ENCODE measurements at places on chromosomes 1 and 21.

DNA sequence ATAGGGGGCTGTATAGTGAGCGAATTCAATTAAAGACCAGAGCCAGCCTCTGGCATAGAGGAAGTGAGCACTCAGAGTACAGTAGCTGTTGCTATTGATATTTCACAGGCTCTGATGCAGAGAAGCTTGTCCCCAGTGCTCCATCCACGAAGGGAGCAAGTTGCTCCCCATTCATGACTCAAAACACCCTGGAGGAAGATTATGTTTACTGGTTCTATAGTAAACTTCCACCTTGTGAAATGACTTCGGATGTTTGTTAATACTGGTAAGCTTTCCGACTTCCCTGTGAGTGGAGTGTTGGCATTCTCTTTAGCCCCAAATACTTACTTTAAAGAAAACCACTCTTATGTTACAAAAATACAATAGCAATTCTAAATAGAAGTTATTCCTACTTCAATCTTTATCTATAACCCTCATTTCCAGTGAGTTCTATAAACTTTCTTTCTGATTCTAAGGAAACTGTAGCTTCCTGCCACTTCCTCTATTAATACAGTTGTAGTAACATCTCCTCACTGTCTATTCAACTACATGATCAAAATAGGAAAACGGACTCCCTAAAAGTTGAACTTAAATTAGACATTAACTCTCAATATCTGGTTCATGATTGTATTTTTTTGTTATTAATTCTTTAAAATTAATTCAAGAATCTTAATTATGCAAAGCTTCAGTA is 46.4 kb downstream of the ZNF281 start:
- DNase-seq = no peak

DNA sequence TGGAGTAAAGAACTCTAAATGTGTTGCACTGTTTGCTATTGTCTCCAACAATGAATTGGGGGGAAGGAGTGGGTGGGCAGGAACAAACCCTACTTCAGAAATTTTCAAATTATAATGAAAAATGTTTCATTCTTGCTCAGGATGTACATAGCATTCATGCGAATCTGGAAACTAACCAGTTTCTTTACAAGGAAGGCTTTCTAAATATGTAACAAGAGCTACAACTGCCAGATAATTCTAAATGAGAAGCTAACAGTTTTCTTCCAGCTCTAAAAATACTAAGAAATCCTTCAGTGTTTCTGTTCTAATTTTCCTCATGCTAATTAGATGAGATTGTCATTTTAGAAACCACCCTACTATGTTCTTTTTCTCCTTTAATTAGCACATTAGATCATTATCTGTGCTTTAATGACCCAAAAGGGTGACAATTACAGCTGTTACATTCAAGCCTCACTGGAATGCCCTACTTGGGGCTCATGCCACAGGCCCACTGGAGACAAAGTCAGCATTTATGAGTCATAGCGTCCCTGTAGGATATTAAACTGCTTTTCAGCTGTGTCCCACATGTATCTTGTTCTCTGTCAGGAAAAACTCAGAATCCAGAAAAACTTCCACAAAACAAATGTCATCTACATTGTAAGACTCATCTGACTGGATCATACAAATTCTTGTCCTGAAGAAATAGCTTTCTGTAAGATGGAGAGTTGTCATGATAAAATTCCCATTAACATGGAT is 804.6 kb upstream of the CXADR start:
- DNase-seq = no peak

DNA sequence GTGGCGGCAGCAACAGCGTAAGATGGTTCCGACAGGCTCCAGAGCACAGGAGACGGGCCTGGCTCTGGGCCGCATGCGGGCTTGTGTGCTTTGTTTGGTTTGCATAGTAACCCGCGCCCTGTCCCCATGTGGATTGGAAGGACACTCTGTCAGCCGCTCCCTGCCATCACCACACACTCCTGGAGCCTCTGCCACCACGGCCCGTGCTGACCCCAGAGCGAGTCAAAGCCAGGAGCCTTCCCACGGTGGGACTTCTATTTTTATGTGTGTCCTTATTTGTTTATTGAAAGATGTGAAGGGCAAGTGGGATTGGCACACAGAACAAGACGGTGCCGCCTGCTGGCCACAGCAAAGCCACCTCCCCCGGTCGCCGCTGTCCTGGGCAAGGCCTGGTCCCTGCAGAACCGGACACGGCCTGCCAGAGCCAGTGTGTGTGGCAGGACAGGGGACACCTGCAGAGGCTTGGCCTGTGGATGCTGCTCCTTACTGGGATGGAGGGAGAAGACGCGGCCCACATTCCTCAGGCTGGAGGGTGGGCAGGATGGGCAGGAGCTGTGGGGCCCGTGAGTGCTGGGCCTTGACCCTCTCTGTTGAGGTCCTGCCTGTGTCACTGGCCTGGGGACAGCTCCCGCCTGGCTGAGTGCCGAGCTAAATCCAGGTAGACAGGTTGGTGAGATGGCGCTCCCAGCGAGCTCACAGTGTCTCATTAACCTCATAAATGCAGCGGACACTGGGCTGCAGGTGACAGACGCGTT is 64.4 kb downstream of the AGPAT3 start:
- DNase-seq = no peak

- DNase-seq = no peak
These were observed 34.8 kb downstream of the KPNA6 start for GRCh38 chr1:32142446-32143301.

- DNase-seq = no peak
These were observed 785.2 kb upstream of the B3GALT2 start for GRCh38 chr1:193971595-193971994.

GRCh38 chr1:39501666-39502065 is 10.2 kb downstream of the BMP8A start:
- no peak for DNase-seq

- no peak for DNase-seq
These were observed 325.2 kb upstream of the POGK start for GRCh38 chr1:166514067-166514466.

DNA sequence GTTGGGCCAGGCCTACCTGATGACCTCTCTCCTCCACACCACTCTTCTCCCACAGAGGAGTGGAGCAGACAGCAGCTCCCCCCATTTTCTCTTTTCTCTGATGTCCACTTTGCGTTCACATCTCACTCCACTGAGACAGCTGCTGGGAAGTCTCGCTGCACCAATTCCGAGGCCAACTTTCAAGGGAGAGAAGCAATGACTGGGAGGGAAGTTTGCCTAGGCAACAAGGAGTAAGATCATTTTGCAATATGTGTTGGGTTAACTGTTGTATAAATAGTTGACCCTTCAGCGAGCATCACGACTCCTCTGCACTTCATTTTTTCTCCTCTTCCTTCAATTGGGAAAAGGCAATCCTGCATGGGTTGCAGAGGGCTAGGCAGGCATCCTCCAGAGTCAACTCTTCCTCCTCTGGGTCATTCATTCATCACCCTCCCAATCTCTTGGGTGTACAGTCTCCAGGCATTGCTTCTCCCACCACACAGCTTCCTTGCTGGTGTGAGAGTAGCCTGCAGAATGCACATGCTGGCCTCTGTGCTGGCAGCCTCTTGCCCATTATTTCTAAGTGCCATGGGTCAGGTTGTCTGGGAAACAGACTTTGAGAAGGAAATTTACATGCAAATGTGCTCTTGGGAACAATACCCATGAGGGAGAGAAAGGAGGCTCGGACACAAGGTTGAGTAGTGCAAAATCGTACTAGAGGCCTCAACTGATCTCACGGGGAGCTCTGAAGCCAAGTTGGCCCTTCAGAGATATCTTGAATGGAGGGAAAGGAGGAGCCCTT is 75.8 kb upstream of the BCAR3 start:
- DNase-seq = no peak

GRCh38 chr1:29640428-29640785 is 404.1 kb downstream of the PTPRU start:
- DNase-seq = no peak

GRCh38 chr1:211129776-211130175 is 4.2 kb downstream of the KCNH1 start:
- DNase-seq = no peak

GRCh38 chr1:206931709-206932108 is 10.0 kb upstream of the FCMR start:
- DNase-seq = no peak

DNA sequence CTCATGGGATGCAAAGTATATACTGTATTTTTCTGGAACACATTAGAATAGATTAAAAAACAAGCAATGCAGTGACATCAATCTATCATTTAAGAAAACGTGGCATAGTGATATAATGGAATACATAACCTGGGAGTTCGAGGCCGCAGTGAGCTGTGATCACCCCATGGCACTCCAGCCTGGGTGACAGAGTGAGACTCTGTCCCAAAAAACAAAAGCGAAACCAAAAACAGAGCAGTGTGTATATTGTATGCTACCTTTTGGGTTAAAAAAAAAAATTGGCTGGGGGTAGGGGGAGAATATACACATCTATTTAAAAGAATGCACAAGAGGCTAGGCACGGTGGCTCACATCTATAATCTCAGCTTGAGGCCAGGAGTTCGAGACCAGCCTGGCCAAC is 13.5 kb downstream of the SLC2A1 start:
- no peak for DNase-seq

DNA sequence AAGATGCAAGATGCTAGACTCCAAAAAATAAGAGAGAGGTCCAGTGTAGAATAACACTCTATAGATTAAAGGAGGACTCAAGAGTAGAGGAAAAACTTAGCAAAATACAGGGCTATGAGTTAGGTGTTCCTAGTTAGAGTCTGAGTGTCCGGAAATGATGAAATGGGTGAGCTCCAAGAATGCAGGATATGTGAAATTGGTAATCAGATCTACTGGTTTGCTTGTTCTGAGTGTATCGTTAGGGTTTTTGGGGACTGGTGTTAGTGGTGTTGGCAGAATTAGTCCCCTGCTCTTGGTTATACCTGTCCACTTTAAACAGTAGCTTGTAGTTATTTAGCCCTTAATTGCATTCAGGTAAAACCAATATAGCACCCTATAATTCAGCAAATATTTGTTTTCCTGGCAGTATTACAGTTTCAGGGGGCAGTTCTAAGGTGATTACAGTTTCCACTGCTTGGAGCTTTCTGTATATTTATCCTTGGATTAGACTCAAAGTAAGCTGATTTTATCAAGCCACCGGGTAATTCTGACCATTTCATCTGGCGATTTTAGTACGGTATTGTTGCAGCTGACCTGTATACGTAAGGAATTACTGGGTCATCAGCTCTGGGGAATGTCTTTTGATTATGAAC is 332.7 kb downstream of the CHRM3 start:
- DNase-seq = no peak

GRCh38 chr1:61132176-61132638 is 49.8 kb downstream of the NFIA start:
- no peak for DNase-seq

GRCh38 chr1:47644212-47644573 is 206.3 kb downstream of the FOXD2 start:
- DNase-seq = no peak

GRCh38 chr1:29624320-29625083 is 388.2 kb downstream of the PTPRU start:
- no peak for DNase-seq

DNA sequence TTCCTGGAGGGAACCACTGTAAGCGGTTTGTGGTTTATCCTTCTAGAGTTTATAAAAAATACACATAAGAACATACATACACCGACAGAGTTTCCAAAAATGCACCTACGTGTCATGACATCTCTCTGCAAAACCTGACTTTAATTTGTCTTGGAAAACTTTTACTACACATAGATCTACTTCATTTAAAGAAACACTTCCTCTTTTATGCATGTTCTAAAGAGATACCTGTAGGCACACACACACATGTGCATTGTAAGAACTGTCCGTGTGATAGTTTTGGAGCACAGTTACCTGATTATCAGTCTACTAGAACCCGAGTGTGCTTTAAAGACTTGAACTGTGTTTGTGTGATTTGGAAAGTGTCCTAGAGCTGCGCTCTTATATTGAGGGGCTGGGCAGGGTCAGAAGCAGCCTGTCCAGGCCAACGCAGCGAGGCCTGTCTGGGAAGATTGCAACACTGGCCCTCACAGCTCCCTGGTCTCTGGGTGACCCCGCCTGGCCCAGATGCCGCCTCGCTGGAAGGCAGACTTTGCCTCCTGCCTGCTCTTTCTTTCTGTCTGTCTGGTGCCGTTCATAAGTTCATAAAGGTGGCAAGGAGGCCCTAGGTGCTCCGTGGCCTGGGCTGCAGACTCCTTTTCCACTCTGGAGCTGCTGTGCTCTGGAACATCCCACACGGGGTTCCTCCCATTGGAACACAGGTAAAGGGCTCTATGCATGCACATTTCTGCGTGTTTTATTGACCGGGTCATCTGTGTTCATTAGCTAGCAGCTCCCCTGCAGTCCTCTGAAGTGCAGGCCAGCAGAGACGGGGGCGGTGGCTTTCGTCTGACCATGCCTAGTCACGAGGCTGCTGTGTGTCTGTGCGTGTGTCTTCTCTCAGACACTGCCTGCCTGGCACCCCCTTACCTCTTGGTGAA is 46.3 kb downstream of the AGPAT3 start:
- no peak for DNase-seq

DNA sequence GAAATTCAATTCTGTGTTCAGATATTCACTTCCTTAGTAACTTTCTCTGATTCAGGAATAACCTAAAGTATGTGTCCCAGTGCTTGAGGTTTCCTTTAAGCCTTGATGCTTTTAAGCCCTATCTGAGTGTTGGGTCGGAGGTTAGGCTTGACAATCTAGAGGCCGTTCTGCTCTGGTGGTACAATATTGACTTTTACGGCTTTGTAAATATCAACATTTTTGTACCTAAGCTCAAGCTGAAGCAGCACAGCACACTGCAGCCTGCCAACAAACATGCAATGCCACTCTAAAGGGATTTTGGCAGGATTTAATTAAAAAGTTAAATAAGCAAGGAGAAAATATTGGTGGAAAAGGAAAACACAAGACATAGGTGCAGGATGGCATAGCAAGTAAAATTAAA is 279.2 kb downstream of the NEGR1 start:
- no peak for DNase-seq

- DNase-seq = no peak
These were observed 90.7 kb downstream of the VPS13D start for GRCh38 chr1:12320486-12320885.

DNA sequence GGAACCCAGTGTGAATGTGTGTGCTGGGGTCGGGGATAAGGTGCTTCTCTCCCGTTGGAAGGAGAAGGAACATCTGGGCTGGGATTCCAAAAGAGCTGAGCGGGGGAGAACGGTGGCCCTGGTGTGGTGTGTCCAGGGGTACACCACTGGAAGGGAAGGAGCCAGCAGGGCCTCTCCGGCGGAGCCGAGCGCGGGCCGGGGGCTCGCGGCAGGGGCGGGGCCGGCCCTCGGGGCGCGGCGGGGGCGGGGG is 231 bp upstream of the RPS6KA1 start:
- DNase-seq = no peak

DNA sequence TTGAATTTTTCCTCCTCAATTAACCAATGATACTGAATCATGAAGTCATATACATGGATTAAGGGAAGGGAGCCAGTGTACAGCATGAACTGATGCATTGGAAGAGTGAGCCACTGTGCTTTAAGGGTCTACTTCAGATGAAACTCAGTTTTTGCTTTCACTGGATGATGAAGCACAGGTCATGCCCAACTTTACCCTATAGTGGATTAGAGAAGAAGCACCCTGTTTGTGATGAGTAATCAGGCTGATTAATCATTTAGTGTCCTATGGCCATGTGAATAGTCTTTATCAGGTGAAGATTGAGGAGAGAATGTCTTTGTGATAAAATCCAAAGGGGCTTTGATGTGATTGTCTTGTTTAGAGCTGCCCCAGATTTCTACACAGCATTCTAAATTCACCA is 24.7 kb upstream of the LAMC1 start:
- DNase-seq = no peak

All from NCI-H1105 treated with DMSO at 0.1 percent for 48 hours (cell line).